CD4-positive, alpha-beta T cell treated with Interleukin-2 at 100 ng/mL for 4 hours (primary cell): ENCODE measurements at places on chromosomes 2 and 18.

- DNase-seq: no peak
Observed at GRCh38 chr2:45305599-45305998, 296.3 kb upstream of the SIX2 start.

- DNase-seq: no peak
Observed at GRCh38 chr2:44680424-44680971, 261.0 kb upstream of the SIX3 start.

GRCh38 chr2:1341404-1342120, 71.7 kb upstream of the TPO start:
- no peak for DNase-seq

DNA sequence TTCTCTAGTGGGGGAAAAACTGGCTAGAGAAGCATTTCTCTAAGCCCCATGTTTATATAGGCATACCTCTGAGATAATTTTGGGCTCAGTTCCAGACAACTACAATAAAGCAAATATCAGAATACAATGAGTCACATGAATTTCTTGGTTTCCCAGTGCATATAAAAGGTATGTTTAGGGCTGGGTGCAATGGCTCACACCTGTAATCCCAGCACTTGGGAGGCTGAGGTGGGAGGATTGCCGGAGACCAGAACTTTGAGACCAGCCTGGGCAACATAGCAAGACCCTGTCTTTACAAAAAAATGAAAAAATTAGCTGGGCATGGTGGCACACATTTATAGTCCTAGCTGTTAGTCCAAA, 22.2 kb downstream of the TSN start:
- DNase-seq: no peak

DNA sequence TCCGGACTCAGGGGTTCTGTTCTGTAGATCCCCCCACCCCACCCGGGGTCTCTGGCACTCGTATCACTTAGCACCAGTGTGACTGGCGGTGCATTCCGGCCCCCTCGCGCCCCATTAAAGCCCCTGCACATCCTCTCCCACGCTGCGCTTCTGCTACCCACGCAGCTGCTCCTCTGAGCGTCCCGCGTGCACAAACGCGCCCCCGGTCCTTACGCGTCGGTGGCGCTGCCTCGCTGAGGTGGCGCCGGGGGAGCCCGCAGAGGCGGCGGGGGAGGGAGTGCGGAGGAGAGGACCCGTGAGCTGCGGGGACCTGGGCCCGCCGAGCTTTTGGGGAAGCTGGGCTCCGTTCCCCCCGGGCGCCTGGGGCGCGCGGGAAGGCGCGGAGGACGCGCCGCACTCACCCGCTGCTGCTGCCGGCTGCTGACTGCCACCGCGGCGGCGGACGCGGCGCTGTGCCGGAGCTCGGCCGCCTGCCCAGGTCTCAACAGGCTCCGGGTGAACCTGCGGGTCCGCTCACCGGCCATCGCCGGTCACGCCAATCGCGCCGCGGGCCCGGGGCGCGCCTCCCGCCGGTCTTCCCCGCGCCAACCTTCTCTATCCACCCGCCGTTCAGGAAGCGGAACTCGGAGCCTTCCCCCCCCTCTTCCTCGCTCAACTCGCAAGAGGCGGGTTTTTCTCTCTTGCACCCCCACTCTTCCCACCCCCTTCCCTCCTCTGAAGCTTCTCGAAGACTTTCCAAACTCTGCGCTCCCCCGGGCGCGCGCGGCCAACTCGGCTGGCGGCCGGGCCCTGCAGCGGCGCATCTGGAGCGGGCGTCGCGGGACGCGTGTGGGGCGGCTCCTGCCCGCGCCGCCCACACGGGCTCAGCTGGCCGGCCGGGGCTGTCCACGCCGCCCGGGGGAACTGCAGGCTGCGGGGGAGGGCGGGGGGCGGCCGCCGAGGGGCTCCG, at the start of gene DOCK10:
TSS of gene DOCK10 (minus strand) at position 618 of the 949 bp plus-strand sequence. CDS start at position 524, 94 bp downstream.
- peak; percentile 55 for DNase-seq

- DNase-seq: no peak
Observed at GRCh38 chr2:195473862-195474261, 183.2 kb upstream of the SLC39A10 start.

- peak; percentile 69 for DNase-seq
Observed at GRCh38 chr18:58493516-58494253, 135.2 kb downstream of the ALPK2 start.

DNA sequence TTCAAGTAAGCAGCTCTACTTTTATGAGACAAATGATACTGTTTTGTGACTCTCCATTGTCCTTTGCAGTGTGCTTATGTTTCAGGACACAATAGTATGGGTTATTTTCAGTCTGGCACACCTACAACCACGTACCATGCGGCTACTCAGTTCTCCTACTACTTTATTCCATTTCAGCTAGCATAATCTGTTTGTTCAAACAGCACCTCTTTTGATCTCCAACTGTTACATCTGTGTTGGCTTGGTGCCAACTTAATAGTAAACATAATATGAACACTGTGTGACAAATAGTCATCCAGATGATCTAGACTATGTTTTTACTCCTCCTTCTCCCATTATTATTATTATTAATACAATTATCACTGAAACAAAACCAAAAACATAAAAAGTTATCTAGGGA, 40.5 kb downstream of the MYO3B start:
- no peak for DNase-seq

- DNase-seq: no peak
Observed at GRCh38 chr2:132681766-132682165, 11.8 kb upstream of the LYPD1 start.

GRCh38 chr2:124542932-124543640, 518.0 kb downstream of the CNTNAP5 start:
- DNase-seq: no peak

- no peak for DNase-seq
Observed at GRCh38 chr2:190062601-190063000, at the start of gene MSTN. Gene MSTN (minus strand): TSS chr2:190062729. CDS start chr2:190062596, 133 bp downstream.

GRCh38 chr2:170222298-170222697, 44.4 kb downstream of the MYO3B start:
- DNase-seq: no peak
